ENCODE measurements at places on chromosomes 11 and 22.

DNA sequence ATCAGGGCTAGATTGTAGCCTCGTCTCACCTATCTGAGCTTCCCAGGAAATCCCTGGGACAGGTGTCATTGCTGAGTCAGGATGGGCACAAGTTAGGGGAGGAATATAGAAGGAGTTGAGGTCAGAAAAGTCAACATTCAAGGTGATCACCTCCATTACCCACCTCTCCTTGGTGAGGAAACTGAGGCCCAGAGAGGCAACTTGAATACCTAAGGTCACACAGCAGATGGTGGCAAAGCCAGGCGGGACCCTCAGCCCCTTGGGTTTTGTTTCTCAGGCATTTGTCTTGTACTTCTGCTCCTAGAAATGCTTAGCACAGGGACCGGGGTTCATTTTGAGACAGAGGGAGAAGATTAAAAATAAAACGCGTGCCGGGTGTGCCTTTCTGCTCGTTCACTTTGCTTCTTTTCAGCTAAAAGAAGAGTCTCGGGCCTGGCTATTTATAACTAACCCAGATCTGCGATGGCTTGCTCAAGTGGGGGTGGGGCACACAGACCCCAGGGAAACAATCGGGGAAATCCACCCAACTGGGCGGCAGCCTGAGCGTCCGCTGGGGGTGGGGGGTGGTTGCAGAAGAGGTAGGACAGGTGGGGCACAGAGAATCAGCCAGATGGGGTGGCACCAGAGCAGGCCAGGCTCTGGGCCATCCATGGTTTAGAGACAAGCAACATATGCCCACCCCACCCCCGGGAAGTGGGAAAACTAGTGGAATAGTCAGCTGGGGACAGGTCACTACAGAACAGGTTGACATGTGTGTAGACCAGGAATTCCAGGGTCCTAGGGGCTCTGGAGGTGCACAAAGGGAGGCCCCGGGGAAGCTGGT is 3.9 kb upstream of the GNAZ start:
- peak; percentile 20 for DNase-seq

DNA sequence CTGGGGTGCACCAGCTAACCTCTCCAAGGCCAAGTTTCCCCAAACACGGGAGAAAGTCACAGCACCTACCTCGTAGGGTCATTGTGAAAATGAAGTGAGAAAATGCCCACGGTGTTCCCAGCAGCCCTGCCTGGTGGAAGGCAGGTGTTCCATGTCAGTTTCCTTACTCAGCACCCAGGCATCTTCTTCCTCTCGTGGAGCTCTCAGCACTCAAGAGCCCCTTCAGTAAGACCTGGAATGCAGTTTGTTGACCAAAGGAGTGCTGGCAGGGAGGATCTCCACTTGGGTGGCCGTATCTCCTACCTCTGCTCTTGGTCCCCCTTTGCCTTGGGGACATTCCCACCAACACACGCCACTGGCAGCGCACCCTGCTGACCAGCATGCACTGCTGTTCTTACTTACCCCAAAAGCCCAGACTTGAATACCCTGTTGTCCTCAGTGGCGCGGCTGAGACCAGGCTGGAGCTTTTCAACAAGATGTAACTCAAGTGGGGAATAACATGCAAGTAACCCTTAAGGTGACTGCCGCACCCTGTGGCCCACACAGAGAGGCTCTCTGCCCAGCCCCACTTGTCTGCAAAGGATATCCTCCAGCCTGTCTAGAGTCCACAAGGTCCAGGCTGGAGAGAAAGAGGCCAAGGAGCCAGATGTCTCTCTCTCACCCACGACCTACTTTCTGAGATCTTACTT is 201.2 kb upstream of the TMEM45B start:
- DNase-seq, result no peak

DNA sequence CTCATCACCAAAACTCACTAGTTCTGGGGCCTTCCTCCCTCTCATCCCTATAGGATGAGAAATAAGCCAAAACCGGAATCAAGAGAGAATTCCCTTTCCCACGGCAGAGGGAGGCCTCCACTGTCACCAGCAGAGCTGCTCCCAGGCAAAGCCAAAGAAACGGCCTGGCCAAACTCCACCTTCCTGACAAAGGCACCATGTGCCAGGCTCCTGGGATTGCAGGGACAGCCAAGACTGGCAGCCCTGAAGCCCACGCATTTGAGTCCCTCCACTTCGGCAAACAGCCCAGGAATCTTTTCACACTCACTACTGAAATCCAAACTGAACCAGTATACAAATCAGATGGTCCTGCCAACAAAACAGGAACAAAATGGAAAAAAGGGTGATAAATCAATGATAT is 6.1 kb downstream of the SMCO4 start:
- no peak for DNase-seq

DNA sequence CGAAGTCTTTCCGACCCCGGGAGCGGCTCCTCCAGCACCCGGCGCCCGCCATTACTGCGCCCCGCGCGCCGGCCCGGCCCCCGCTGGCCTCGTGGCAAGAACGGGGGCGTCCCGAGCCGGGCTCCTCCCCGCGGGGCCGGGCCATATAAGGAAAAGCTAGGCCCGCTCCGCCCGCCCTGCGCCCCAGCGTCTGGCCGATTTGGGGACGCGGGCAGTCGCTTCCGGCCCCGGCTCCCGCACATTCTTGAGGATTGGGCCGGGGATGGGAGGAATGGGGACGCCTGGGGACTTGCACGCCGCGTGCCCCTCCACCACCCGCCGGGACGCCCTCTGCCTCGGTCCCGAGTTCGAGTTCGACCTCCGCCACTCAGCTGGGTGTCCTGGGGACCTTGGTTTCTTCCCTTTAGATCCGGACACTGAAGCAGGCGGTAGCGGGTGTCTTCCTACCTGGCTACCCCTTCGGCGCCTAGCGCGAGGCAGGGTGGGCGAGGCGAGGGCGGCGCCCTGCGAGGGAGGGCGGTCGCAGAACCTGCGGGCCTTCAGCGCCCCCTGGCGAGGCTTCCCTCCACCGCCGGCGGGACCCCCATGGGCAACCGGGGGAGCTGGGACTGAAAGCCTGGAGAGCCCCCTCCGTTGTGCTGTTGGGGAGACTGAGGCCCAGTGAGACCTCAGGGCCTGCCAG is 3.8 kb downstream of the SMTN start:
- DNase-seq, result peak; percentile 93

DNA sequence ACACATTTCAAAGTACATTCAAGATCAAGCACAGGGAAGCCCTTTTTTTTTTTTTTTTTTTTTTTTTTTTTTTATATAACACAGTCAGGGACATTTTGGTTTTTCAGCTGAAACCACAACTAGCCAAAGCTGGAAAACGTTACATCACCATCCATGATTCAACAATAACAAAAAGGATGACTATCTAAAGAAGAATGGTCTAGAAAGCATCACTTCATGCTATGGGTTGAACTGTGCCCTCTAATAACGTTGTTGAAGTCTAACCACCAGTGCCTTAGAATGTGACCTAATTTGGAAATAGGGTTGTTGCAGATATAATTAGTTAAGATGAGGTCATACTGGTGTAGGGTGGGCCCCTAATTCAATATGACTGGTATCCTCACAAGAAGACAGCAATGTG is 46.6 kb downstream of the MTMR2 start:
- DNase-seq, result no peak

DNA sequence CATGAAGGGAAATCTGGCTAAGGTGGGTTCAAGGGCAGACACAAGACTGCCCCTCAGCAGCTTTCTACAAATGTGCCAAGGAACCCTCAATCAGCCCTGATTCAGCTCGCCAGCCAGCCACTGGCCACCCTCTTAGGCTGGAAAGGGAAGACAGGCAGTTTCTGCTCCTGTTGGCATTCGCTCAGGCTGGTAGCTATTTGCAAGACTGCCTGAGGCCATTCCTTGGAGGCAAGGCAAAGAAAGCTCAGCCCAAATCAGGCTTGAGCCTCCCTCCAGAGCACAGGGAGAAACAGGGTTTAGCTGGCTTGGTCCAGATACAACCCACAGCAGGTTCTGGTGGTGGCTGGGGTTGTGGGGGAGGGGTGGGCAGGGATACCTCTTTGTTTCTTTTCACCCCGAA is 19.2 kb downstream of the TP53I11 start:
- no peak for DNase-seq

DNA sequence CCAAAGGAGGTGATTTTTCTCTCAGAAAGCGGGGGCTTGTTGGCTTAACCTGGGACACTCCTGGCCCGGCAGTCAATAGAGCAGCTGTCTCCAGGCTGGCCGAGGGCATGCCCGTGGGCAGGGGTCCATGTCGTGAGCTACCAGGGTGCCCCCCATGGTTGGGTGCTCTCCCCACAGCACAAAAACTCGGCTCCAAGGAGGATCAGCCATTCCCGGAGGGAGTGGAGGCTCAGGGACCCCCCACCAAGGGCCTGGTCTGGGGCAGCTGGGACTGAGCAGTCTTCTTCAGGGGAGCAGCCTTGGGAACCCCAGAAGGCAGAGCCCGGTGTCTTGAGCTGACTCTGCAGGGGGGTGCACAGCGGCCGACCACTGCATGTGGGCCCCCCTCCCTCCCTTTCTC is 20.8 kb upstream of the TH start:
- no peak for DNase-seq

DNA sequence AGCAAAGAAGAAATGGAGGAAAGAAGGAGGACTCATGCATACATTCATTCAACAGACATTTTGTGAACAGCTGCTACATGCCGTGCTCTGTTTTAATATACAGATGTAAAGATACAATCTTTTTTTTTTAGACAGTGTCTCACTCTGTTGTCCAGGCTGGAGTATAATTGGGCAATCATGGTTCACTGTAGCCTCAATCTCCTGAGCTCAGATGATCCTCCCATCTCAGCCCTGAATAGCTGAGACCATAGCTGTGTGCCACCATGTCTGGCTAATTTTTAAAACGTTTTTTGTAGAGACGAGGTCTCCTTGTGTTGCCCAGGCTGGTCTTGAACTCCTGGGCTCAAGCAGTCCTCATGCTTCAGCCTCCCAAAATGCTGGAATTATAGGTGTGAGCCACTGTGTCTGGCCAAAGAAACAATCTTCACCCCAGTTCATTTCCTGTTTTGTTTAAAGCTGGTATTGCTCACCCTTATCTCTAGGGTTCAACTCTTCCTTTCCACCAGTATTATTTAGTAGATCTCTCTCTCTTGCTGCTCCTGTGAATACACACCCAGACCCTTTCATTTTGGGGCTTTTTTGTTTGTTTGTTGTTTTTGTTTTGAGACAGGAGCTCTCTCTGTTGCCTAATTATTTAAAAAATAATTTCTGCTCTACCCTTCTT is 69.8 kb downstream of the RNF169 start:
- no peak for DNase-seq

GRCh38 chr11:111230122-111230465 is 15.4 kb upstream of the POU2AF2 start:
- no peak for DNase-seq

DNA sequence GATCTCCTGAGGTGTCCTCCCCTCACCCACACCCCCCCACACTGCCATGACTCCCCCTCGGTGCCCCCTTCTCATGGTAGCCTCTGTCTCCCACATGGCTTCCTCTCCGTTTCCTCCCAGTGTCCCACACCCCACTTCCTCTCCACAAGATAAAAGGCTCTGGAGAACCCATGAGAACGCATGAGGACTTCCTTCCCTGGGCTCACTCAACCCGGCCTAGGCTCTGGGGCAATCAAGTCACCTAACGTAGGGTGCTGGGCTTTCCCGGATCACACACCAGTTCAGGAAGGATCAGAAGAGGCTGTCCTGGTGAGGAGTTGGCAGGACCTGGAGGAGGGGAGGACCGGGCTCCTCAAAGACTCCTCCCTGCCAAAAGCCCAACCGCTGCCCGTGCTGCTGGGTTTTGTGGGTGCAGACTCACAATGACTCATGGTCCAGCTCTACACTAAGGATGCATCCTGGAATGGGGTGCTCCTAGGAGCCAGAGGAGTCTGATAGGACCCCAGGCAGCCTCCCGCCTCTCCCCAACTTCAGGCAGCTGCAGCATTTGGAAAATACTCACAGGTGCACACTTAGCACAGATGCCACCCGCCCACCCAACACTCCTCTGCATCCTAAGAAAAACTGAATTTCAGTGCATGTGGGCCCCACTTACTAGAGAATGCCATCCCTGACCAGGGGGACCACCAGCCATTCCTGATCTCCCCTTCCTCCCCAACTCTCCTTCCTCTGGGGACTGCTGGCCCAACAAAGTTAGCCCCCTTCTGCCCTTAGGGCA is 21.0 kb downstream of the SLC22A12 start:
- DNase-seq, result no peak

DNA sequence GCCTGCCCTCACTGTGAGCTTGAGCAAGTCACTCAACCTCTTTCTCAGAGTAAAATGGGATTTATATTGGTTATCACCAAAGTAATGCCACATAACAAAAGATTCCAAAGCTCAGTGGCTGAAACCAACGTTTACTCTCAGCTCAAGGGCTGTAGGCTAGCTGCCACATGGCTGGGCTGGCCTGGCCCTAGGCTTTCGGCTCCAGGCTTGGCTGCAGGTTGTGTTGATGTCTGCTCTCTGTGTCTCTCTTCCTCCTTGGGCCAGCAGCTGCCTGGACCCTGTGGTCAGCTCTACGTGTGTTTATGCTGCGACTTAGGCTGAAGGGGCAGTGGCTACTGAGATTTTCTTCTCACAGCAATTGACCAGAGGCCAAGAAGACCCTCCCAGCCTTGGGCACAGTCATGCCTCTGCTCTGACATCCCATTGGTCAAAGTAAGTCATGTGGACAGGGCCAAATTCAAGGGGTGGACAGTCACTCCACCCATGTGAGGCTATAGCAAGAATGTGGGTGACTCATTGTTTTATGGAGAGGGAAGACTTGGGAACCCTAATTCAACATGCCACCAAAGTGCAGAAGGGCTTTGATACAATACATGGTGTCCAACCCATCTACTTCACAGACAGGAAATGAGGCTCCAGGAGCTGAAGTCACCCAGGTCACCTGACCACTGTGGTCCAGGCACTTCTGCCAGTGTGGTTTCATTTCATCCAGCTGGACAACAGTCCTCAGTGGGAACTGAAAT is 90.6 kb downstream of the TSPAN18 start:
- DNase-seq, result no peak

DNA sequence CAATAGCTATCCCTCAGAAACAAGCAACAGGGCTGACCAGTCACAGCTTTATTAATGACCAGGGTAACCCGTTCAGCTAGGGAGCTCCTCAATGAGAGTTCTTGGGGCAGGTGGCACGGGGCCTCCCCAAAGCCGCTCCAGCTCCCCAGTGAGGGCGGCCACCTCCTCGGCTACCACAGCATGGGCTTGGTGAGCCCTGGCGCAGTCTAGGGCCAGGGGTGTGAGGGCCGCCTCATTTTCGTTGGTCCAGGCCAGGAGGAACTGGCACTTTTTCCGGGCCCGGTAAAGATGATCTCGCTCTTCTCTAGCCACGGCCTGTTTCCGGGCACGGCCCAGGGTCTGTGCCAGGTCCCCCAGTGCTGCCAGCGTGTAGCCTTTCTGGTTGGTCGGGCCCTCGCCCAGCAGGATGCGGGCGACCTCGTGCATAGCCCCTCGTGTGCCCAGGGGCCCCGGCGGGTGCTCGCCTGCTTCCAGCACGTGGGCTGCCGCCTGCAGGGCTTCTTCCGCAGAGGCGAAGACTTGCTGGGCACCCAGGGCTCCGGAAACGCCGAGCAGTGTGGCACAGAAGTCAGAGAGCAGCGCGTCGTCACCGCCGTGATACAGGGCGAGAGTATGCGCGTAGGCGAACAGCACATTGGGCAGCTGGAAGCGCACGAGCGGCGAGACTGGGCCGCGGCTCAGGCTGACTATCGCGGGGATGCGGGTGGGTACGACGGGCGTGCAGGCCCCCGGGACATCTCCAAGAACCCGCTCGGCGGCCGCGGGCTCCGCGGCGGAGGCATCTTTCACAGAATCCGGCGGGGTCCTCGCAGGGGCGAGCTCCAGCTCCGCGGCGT is 913 bp downstream of the ZNHIT2 start:
- peak; percentile 80 for DNase-seq
